ENCODE measurements at places on chromosomes 12 and 14.

- no peak for DNase-seq
These were observed 417.6 kb downstream of the NOVA1 start for GRCh38 chr14:26180221-26180620.

DNA sequence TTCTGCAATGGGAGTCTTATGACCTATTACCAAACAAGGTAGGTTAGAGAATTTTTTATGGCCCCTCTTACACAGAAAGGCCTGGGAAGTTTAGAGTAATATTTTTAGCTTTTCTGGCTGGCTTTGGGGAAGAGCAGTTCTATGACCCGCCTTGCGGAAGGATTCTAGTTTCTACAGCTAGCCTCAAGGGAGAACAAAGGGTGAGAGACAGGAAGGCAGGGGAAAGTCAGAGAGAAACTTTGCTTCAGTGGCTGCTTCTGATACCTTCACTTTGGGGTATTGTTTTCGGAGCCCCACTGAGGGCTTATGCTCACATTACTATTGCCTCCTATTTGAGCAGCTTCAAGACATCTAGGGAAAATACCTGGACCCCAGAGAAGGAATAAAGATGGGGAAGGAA lies 80.7 kb upstream of the NUDT4 start:
- DNase-seq: no peak

DNA sequence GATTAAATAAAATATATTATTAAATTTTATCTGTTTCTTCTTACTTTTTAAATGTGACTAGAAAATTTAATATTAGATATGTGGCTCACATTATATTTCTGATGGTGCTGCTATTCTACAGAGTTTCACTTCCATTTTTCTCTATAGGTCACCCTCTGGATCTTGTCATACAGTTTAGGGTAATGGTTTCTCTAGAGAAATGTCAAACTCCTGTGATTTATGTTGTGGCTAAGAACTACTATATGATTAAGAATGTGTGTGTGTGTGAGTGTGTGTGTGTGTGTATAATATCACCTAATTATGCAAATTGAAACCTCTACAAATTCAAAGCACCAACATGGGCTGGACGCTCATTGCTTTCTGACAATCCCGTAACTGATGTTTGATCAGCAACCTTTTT lies 325.9 kb downstream of the ADAMTS20 start:
- DNase-seq: no peak

DNA sequence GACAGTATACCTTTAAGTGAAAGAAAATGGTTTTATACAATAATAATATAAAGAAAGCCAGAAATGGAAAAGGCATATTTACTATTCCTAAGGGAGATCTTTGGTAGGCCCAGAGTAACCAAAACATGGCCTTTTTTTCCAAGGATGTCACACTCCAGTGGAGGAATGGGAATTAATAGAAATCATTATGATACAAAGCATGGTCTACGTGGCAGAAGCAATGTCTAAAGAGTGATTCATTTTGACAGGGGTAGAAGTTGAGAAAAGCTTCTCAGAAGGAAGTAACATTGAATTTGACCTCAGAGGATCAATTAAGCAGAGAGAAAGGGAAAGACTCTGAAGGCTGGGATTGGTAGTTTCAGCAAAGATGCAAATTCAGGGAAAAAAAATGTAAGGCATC lies 208.6 kb downstream of the BTG1 start:
- no peak for DNase-seq

- DNase-seq: no peak
These were observed 8.7 kb upstream of the SDSL start for GRCh38 chr12:113413488-113413939.

DNA sequence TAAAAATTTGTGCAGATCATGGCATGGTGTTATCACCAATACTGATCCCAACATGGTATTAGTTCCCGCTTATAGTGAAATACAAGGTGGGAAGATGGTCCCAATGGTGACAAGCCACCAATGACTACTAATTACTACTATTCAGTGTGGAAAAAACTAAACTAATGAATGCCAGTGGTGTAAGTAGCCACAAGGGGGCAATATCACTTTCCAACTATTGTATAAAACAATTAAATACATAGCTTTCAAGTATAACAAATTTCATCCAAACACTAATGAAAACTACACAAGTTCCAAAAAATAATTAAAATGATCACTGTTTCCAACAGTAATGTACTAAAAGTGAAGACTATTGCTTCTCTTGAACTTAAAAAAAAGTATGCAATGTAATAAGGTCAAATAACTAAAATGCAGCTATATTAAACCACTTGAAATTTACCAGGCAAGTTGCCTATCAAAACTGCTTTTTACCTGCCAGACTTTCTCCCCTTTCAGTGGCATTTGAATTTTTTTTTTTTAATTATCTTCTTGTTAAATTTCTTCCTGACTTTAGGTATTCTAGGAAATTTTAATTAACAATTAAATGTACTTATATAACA lies 58.0 kb downstream of the PAPLN start:
- DNase-seq: no peak

- no peak for DNase-seq
These were observed 165.4 kb upstream of the PLEKHG7 start for GRCh38 chr12:92537290-92537960.

- no peak for DNase-seq
These were observed 5.7 kb downstream of the TTC6 start for GRCh38 chr14:37600880-37601741.

Data from brain pericyte (primary cell).